ENCODE measurements at places on chromosomes 6 and 20. TPM values are rescaled to one million over a fixed set of nuclear protein-coding genes. Genes with fewer than 3 reads are reported as not detected.
A peak's percentile ranks its signal among the peaks of the same experiment; 100 is the strongest.

The POU3F2 gene
- not detected for total RNA-seq

DNA sequence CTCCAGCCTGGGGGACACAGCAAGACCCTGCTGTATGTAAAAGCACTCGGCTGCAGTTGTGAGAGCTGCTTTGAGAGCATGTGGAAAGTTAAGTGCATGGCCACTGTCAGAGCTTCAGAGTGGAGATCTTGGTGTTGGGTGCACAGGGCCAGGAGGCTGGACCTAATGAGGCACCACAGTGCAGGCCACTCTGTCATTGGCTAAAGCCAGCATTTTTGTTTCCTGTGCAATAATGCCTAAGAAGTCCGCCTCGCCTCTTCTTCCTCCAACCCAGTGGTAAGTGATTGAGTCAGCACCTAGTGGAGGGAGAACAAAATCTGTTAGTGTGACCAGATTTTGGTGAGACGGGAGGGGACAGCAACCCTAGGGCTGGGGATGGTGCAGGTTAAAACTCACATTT lies 60.6 kb downstream of the SSR1 start:
- no peaks in the 10 kb centered on the region for H3K27me3 ChIP-seq
- H3K27ac ChIP-seq: no peak overlapping the region
- H3K4me1 ChIP-seq: no peaks in the 10 kb centered on the region
- no peak overlapping the region for H3K4me3 ChIP-seq

The MYCT1 gene
- total RNA-seq: 6.6 TPM

- no peaks in the 10 kb centered on the region for H3K27me3 ChIP-seq
- H3K4me3 ChIP-seq: peak overlapping the region; percentile 88
- peak overlapping the region; percentile 96 for H3K27ac ChIP-seq
- DNase-seq: peak; percentile 67
- H3K4me1 ChIP-seq: peaks cover 8% of the 10 kb centered on the region
Measured at GRCh38 chr6:21595285-21596144, 2.0 kb downstream of the SOX4 start.

The BHLHE23 gene
- not detected for total RNA-seq

The SLC17A3 gene
- not detected for total RNA-seq

DNA sequence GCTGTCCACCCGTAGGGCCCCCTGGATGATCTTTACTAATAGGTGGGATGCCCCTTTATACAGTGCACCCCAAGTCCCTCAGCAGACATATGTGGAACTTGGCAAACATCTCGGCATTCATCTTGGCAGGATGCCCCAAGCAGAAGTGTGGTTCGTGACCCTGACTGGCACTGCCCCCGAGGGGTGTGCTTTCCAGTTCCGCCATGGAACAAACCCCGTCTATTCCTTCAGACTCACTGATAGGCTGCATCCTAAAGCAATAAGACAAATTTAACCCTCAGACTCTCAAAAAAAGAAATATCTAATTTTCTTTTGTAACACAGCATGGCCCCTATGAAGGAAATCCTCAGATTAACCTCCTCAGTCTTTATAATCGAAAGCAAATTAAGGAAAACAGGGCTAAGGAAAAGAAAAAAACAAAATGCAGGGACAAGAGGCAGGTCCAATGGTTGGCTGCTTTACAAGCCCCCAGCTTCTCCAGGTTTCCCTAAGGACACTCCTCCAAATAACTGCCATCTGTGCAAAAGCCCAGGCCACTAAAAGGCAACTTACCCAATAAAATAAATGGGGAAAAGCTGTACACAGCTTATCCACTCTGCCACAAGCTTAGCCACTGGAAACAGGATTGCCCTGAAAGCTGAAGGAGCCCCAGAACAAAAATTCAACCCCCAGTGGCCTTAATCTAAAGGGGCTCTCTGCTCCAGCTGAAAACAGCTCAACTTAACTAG lies 30.5 kb upstream of the RIPK1 start:
- no peaks in the 10 kb centered on the region for H3K36me3 ChIP-seq
- no peaks in the 10 kb centered on the region for H3K27me3 ChIP-seq
- no peak for DNase-seq

The OR2B6 gene
- not detected for total RNA-seq

DNA sequence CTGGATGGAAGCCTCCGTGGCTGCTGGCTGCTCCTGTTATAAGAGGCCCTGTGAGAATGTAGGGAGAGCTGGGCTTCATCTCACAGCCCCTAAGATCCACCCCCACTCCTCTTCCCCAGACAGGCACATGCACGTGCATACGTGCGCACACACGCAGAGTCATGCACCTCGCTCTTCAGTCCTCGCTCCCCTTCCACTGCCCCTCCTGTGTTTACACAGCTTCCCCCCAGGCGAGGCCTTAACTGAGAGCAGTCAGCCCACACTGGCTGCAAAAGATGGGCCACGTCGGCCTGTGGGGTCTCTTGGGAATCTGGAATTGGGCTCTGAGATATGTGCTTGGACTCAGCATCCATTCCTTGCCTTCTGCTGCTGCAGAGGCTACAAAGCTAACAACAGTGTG lies 35.2 kb upstream of the MLN start:
- H3K4me3 ChIP-seq: no peak overlapping the region
- H3K27ac ChIP-seq: no peak overlapping the region
- H3K36me3 ChIP-seq: no peaks in the 10 kb centered on the region
- H3K4me1 ChIP-seq: peaks cover 16% of the 10 kb centered on the region

DNA sequence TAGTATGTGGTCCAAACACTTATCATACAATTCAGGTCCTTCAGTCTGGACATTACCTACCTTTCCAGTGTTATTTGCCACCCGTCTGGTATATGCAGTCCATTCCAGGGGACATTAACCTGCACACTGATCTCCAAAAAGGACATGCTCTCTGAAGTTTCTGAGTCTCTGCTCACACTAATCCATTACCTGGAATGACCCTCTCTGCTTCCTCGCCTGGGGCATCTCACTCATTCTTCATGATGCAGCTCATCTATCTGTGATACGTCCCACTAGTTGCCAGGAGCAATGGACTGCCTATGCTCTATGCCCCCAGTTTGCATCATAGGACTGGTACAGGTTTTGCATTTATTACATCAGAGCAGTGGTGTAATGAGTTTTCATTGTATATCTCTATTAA lies 5.9 kb upstream of the TUBB2B start:
- DNase-seq: no peak
- H3K27me3 ChIP-seq: peaks cover 24% of the 10 kb centered on the region
- H3K4me1 ChIP-seq: peaks cover 9% of the 10 kb centered on the region

Data from breast epithelium (tissue), 4 donors.